ENCODE measurements at places on chromosomes 7 and 10.
A peak's percentile ranks its signal among the peaks of the same experiment; 100 is the strongest.

GRCh38 chr7:135486261-135486920, 23.5 kb downstream of the CNOT4 start:
- ATAC-seq: peak; percentile 12

- peak; percentile 75 for ATAC-seq
Observed at GRCh38 chr7:85508642-85509410, 322.0 kb upstream of the SEMA3D start.

DNA sequence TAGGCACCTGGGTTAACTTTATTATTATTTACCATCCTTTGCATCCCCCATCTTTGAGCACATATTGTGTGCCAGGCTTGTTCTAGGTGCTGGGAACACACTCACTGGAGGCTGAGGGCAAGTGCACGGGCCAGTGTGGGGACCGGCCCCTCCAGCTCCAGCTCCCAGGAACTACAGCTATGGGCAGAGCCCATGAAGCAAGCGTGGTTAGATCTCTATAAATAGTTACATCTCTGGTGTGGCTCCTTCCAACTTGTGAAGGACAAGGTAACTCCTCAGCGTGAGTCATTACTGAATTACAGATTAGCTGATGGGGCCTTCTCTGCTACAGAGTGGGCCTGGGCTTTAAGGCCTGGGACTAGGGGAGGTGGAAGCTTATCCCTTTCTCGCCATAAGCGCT, 583.5 kb downstream of the SDK1 start:
- ATAC-seq: no peak

- no peak for ATAC-seq
Observed at GRCh38 chr10:74593470-74593869, 232.9 kb upstream of the KAT6B start.

DNA sequence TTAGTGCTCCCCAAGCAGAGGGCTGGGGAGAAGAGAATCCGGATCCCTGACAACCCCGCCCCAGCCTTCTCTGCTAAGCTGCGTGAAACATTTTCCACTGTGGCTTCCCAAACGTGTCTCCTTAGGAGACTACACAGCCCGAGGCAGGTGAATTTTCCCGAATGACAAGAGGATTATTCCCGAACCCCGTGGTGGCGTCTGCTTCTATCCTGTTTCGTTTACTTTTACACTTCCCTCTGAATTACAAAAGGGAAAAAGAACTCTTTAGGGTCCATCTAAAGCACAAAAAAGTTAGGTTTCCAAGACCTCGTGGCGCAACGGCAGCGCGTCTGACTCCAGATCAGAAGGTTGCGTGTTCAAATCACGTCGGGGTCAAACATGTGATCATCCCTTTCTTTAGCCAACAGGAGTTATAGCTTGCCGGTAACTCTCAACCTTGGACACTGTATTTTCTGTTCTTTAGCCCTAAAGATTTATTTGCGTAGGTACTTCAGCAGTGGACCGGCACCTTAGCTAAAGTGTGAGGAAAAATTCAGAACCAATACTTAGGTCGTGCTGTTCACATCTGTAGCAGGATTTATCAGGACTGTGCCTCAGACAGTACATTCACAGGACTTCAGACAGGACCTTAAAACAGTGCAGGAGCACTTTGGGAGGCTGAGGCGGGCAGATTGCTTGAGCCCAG, 3.2 kb upstream of the ZNF789 start:
- ATAC-seq: no peak

DNA sequence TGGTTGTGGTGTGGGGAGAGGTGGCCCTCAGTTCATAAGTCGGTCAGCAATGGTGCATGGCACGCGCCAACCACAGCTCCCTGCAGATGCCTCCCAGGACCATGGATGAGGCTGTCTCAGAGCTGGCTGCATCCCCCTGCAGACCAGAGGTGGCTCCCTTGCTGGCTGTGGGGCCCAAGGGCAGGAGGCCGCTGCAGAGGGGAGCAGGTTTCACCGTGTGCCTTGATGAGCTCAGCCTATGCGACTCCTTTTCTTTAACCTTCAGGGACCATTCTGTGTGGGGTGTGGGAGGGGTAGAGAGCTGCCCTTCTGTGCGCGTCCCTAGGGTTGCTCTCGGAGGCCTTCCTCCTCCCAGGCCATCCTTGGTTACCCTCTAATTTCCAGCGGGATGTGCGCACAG, 152.4 kb downstream of the ACTR3B start:
- no peak for ATAC-seq

GRCh38 chr10:80144696-80145131, 12.2 kb downstream of the PLAC9 start:
- peak; percentile 25 for ATAC-seq

DNA sequence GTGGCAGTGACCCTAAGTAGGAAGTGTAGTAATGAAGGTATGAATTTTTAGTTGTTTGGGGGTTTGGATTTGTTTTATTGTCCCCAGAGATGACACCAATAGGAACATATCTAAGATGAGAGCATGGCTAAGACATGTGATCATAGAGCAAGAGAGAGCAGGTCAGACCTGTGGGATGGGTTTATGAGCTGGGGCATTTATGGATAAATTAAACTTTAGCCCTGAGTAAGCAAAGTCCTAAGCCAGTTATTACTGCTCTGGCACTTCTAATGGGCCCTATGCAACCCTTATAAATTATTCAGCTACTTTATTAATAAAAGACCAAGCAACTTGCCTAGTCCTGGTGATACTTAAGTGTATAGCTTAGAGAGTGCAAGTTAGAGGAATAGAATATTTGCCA, 85.1 kb downstream of the LRRC4 start:
- peak; percentile 11 for ATAC-seq

DNA sequence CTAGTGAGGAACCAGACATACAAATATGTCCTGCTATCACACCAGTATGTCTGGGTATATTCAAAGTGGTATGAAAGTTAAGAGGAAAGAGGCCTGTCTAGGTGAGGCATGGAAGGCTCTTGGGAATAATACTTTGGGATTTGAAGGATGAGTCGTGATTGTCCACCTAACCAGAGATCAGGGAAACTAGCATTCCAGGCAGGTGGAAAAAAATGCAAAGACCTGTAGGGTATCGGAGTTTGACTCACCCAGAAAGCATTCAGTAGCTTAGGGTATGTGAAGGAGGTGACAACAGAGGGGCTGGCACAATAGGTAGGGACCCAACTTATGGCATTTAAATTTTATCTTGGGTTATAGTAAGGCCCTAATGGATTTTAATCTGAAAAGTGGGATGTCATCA, 950 bp upstream of the GCC1 start:
- no peak for ATAC-seq

DNA sequence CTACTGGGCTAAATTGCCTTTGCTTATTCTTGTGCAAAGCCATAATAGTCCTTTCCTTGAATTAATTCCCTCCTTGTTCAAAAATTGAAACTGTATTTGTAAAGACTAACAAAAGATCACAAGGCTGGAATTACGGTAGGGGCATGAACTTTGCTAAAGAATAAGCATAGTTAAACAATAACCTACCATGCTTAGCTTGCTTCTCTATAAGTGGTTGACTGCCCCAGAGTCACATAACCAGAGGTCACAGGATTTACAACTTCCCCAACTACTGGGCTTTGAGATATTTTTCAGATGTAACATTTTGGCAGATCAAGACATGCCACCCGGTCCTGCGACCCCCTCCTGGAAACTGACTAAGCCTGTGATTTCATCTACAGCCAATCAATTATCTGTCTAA, 181.4 kb downstream of the GPAM start:
- no peak for ATAC-seq
